ENCODE measurements at places on chromosomes 7 and 10.

DNA sequence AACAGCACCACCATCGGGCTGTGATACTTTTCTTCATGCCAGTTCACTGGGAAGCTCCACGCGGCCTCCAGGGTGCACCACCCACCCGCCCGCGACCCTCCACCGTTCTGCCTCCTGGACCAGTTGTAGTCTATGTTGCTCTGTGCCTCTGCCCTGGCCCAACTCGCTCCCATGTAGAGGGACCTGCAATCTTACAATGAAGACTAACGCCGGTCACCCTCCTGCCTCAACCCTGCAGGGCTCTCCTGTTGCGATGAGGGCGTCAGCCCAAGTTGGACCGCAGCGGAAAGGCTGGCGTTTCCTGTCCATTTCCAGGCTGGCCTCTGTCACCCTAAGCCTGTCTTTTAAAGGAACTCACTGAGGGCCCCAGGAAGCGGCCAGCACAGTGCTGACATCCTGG, 34.9 kb downstream of the IL15RA start:
- DNase-seq: no peak

DNA sequence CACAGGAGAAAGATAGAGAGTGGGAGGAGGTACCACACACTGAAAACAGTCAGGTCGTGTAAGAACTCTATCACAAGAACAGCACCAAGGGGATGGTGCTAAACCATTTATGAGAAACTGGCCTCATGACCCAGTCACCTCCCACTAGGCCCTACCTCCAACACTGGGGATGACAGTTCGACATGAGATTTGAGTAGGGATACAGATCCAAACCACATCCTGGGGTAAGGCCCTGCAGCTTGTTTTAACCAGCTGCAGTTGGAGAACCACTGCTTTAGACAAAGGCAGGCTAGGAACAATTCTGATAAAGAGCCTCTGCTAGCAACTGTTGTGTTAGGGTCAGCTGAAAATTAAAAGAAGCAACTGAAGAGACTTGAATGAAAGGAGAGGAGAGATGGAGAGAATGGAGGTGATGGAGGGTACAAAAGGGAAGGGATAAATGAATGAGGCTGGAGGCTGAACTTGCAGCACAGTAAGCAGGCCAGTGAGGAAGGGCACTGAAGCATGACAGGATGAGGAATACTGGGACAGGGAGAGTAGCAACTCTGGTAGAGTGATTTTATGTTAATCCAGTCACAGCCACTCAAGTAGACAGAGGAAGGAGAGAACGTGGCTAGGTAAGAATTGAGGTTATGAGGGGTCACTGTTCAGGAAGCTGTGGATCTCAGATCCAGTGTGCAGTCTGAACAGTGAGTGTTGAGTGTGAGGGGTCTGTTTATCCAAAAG, 23.6 kb downstream of the MEST start:
- DNase-seq: no peak

DNA sequence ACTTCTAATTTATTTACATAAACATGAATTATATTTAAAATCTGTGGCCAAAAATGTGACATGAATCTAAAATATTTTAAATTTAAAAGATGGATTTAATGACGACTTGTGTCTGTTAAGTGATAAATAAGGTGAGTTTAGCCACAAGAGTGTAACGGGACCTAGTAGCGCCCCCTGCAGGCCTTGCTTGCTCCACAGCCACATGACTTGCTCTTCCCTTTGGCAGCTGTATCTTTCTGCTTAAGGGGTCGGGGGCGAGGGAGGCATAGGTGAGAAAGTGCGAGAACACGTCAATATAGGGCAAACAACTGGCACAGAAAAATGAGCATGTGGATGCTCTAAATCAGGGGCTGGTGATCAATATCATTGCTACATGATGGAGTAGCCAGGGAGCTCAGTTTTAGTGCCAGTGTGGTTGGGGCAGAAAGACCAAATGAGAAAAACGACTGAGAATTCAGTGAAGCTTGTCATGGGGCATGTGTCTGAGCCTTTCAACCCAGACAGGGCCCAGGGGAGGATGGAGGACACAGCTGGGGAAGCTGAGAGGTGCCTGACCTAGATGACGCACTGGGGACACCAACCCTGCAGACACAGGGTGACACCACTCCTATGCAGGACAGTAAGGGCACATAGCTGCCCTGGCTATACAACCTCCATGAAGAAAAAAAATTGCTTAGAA, 49.8 kb downstream of the PAXIP1 start:
- DNase-seq: peak; percentile 5

GRCh38 chr7:41702635-41703371, at the start of gene INHBA:
TSS of gene INHBA (minus strand) at chr7:41703090. CDS start at chr7:41700374, 2,716 bp downstream.
- DNase-seq: no peak

DNA sequence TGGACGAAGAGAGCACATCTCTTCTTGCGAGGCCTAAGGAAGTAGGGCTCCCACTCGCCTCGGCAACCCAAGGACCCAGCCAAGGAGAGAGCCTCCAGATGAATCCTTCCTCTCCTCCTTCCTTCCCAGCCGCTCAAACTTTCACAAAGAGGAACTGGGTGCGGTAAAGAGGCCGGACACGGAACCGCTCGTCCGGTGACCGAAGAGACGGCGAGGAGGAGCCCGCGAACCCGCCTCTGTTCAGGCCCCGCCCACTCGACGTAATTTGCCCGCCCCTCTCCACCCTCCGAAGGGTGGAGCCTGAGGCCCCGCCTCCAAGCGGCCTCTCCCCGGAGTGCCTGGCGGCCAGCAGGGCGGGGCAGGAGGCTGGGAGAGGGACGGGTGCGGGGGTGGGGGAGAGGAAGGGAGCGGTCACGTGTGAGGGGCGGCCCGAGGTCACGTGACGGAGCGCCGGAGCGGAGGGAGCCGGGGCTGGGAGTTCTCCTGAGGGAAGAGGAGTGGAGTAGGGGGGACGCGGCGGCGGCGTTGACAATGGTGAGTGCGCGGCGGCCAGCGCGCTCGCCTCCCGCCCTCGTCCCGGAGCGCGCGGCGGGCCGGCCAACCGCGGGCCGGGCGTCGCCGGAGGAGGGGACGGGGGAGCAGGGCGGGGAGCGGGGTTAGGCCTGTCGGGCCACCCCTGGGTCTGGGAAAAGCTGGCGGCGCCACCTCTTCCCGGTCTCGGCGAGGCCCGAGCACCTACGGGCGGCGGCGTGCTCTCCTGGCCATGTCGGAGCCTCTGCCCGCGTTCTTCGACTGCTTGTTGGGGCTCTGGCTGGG, at the start of gene VPS26A:
TSS of gene VPS26A (plus strand) at position 432 of the 816 bp plus-strand sequence. CDS start at position 532, 100 bp downstream.
- DNase-seq: peak; percentile 100

DNA sequence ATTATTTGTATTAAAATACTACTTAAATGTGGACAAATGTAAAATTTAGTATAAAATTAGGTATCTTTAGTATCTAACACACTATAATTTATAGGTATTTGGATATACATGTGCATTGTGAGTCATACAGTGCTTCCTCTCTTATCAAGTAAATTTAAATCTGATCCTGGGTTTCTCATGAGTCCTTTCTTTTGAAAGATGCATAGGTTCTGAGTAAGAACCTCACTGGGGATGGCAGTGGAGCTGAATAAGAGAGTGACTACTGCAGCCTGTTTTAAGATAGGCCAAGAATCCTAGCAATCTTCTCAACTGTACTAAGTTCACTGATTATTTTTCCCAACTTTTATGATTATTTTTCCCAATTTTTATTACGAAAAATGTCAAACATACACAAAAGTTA, 16.2 kb downstream of the CEP55 start:
- DNase-seq: no peak

- DNase-seq: no peak
These were observed 398.6 kb upstream of the AUTS2 start for GRCh38 chr7:69199661-69200060.

DNA sequence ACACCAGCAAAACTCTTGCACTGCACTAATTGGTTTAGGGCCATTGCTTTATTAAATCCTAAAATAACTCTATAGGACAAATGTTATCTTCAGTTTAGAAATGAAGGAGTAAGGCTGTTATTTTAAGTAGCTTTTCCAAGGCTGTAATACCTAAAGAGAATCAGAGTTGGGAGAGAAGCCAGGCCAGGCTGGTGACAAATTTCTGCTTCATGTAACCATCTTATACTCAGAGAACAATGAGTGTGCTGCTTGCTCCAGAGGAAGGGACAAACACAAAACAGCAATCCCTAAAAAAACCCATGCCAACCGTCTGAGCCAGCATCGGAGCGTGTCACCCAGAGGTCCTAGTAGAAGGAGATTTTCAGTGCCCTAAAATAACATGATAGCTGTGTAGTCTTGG, 49.7 kb upstream of the TARP start:
- DNase-seq: no peak

- DNase-seq: no peak
These were observed 120.6 kb upstream of the FOXP2 start for GRCh38 chr7:114294036-114294435.

Measured in midbrain (tissue), 1 donor.